Neural crest cell (in vitro differentiated cells): ENCODE measurements at places on chromosomes 4 and X. TPM values are rescaled to one million over a fixed set of nuclear protein-coding genes. Genes with fewer than 3 reads are reported as not detected.

Gene PRRG3
- 2.6 and 2.9 TPM in 2 replicates for total RNA-seq

- DNase-seq = no peak
These were observed 288.0 kb downstream of the ASMT start for GRCh38 chrX:1902901-1903235.

Gene RTL9
- total RNA-seq = 0.30 and 0.37 TPM in 2 replicates

Gene RELL1
- 30.3 and 33.6 TPM in 2 replicates for total RNA-seq

GRCh38 chr4:111391829-111392228, 753.4 kb upstream of the FAM241A start:
- DNase-seq = no peak

GRCh38 chr4:176758323-176758722, 34.4 kb downstream of the VEGFC start:
- DNase-seq = no peak

- no peak for DNase-seq
These were observed 22.2 kb downstream of the IL2 start for GRCh38 chr4:122434285-122434684.

- DNase-seq = no peak
These were observed 153.8 kb upstream of the RAPGEF2 start for GRCh38 chr4:158949099-158949498.

Gene SPIN2A
- total RNA-seq = 0.75 and 0.98 TPM in 2 replicates

DNA sequence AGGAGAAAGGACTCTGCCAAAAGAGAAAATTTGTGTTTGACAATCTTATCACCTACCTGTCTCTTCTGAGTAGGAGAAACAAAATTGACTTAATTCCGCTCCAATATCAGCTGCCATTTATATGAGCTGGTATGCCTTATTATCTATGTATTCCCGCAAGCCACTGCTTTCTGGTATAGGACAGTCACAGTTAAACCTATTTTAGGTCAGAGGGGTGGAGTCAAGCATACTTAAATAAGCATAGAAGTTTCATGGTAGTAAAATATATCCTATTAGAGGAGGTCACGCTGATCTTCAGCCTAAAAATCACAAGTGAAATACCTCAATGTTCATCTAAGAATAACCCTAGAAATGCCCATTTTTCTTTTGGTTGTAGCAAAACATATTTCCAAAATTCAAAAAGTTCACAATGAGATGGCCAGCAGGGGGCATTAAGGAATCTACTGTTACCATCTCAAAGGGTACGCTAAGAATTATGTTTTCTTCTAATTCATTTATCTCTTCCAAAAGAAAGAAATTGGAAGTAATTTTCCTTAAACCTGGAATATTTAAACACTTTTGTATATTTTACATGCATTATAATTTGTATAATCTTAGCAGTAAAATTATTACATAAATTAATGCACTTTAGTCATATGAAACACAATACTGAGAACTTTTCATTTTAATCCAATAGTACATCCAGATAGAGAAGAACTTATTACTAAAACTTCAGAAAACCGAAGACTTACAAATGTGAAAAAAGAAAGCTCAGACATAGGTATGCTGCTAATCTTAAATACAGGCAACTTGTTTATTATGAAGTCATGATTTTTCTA, 10.5 kb downstream of the PPAT start:
- DNase-seq = no peak

- no peak for DNase-seq
These were observed 473.8 kb downstream of the SPRY1 start for GRCh38 chr4:123870216-123870876.

DNA sequence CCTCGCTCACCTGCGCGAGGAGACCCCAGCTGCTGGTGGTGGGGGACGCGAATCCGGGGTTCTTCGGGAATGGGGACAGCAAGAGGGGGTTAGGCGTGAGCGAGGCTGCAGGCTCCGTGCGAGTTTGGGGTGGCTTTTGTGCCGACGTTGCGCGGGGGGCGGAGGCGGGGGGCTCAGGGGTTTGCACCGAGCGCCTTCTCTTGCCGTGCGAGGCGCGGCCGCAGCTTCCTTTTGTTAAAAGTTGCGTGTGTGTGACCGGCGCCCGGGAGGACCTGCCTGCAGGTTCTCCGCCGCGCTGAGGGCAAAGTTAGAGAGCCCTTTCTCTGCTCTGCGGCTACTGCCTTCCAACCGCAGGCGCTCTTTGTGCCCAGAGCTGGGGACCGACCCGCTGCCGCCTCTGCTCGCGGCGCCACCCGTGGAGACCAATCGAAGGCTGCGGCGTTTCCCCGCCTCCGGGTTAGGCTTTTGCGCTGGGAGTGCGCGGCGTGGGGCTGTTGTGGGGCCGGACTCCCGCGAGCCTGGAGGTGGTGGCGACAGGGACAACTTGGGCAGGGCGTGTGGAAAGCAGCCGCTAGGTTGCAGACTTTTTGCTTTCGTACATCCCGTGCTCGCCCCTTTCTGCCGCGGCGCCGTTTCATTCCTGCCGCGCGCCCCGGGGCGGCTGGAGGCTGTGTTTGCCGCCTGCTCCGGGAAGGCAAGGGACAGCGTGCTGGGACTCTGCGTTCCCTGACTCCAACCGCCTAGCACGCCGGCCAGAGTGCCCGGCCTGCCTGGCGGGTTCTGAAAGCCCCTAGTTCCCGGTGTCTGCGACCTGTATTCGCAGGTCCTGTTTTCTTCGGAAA, 716 bp downstream of the KIT start:
- DNase-seq = peak; percentile 51

- peak; percentile 32 for DNase-seq
These were observed 58.2 kb upstream of the ZNF157 start for GRCh38 chrX:47311932-47312774.

DNA sequence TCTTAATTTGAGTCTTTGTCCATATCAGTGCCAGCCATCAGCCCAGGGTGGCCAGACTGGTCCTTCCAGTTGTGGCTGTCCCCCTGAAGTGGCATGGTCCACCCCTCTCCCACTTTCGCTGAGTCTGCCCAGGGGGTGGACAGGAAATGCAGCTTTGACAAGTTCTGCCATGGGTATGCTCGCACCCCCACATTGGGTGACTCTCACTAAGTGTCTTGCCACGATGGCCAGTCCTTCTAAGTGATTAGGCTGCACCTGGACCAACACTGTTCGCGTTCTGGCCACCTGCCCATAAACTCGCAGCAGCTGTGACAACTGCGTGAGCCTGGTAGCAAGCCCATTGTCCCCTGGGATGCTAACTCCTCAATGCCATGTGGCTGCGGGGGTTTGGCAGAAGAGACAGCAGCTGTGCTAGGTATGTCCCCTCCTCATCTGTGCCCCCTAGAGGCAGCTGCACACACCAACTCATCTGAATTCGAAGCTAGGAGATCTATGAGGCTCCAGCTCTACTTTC, 10.0 kb upstream of the LNX1 start:
- peak; percentile 9 for DNase-seq

Gene CHRDL1
- total RNA-seq = 14.3 and 15.7 TPM in 2 replicates

DNA sequence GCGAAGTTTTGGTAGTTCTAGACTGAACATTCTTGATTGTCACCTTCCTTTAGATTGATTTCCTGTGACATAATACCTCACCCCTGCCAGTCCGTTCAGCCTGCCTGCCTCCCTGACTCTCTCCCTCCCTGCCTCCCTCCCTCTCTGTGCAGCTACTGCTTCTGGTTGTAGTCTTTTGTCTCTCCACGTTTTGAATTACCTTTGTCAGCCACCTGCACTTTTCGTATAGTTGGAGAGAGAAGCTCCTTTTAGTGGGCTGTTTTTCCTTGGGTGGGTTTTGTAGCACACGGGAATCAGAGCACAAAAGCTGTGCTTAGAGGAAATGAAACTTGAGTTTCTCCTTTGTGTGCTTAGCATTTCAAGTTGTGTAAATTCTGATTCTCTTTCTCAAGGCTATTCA, 32.6 kb upstream of the MSMO1 start:
- no peak for DNase-seq

GRCh38 chr4:126890994-126891393, 741.8 kb upstream of the INTU start:
- no peak for DNase-seq

- no peak for DNase-seq
These were observed 20.7 kb upstream of the ZNF185 start for GRCh38 chrX:152876931-152877840.
